ENCODE measurements at places on chromosomes 12 and 14.

DNA sequence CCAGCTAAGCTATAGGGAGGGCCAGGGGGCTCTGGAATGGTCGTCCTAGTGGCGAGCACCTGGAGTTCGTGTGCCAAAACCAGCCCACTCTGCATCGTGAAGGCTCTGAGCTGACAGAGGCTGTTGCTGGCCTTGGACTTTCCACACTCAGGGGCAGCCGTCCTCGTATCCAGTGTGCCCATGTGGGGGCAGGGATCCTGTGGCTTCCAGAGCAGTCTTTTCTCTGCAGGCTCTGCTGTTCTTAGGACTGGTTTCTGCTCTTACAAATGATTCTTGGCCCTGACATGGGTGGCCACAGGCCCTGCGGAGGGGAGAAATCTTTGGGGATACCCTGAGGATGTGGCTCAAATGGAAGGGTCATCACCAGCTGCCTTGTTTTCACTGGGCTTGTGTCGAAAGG is 177.4 kb upstream of the FKBP4 start:
- no peak for DNase-seq

GRCh38 chr14:99260587-99261551 is 11.1 kb downstream of the BCL11B start:
- peak; percentile 61 for DNase-seq

DNA sequence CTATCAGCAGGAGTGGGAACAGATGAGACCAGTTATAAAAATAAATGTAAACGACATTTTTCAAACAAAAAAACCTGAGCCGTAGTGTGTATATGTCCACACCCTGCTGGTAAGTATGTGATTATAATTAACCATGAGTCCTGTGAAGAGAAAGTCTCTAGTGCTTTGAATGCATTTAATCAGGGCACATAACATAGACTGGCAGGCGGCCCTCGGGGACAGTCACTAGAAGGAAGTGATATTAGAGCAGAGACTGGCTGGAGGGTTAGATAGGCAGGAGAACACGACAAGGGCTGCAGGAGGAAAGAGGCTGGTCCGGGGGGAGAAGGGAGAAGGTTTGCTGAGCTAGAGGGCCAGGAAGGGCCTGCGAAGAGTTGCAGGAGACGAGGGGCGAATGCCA is 23.8 kb upstream of the ELK3 start:
- no peak for DNase-seq

DNA sequence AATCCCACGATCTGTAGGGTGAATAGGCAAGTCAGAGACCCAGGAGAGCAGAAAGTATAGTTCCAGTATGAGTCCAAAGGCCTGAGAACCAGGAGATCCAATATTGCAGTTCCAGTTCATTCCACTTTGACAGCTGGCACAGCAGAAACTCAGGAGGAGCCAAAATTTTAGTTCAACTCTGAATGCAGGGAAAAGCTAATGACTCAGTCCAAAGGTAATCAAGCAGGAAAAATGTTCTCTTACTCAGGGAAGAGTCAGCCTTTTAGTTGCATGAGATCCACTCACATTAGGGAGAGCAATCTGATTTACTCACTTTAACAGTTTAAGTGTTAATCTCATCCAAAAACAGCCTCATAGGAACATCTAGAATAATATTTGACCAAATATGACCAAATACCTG is 130.2 kb upstream of the LRFN5 start:
- DNase-seq, result no peak

Data from activated naive CD8-positive, alpha-beta T cell treated with anti-CD3 and anti-CD28 coated beads for 36 hours (primary cell).